GM04503 (cell line): ENCODE measurements at places on chromosomes 6 and 20.

- DNase-seq, result no peak
Observed at GRCh38 chr6:31971279-31971992, 502 bp downstream of the DXO start.

DNA sequence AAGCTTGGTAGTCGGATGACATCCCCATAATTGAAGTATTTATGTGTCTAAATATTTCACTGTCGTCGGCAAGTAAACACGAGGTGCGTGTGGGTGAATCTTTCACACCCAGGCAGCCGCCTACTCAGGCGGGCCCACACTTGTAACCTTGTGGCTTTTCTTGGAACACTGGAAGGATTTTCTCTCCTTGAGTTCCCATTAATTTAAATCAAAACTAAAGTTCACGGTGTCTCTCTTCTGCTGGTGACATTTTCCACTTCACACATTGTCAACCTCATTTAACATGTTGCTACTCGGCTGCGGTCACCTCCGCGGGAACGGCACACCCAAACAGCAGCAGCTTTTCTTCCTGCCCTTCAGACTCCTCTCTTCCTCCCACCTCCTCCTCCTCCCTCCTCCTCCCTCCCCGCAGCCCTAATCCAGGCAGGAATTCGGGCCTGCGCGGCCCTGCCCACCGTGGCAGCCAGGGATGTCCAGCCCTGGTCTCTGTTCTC is 336.6 kb downstream of the QKI start:
- no peak for DNase-seq

- no peak for DNase-seq
Observed at GRCh38 chr20:58086763-58087561, 141.5 kb downstream of the ANKRD60 start.

DNA sequence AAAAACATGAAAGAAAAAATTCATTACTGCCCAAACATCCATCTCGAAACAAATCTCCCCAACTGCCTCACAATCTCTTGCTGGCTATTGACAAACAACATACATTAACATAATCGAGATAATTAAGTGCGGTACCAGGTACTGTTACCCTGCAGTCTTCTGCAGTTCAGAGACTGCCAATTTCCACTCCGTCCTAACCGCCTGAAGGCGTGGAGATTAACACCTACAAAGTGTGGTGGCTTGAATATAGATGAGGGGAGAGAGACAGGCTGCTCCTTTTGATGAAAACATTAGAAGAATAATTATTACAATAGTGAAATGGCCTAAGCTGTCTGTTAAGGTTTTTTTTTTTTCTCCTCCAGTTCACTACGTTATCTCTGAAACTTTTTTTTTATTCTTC is 258.9 kb upstream of the SOX4 start:
- DNase-seq, result no peak

GRCh38 chr6:159809149-159809548 is 9.1 kb downstream of the PNLDC1 start:
- no peak for DNase-seq

GRCh38 chr6:167329014-167329413 is 4.1 kb downstream of the TTLL2 start:
- no peak for DNase-seq

GRCh38 chr6:149331043-149331807 is 13.7 kb downstream of the TAB2 start:
- DNase-seq, result no peak

- DNase-seq, result no peak
Observed at GRCh38 chr6:40436685-40437604, 150.2 kb downstream of the LRFN2 start.

DNA sequence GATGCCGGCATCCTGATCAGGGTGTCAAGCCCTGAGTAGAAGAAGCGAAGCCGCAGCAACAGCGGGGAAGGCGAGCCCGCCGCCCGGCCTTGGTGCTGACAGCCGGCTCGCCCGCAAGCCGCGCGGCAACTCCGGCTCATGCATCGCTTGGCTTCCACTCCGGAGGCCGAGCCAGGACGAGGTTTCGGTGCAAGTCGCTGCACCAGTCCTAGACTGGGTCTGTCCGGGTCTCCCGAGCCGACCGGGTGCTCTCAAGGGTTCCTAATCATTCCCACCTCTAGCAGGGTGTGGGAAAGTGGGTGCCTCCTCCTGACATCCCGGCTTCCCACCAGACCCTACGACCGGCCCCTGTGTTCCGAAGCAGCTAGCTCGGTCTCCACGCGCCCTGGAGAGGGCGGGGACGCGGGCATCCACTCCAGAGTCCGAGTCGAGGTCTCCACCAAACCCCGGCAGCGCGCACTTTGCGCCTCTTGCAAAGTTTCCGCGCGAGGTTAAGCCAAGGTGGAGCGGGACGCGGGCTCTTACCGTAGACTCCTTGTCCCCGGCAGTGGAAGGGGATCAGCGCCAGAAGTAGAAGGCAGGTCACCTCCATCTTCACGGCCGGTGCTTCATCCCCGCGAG is 1.4 kb downstream of the MDGA1 start:
- DNase-seq, result no peak

- DNase-seq, result no peak
Observed at GRCh38 chr6:109662192-109662591, 28.8 kb downstream of the AK9 start.

GRCh38 chr6:21244897-21245470 is 348.6 kb upstream of the SOX4 start:
- DNase-seq, result no peak

DNA sequence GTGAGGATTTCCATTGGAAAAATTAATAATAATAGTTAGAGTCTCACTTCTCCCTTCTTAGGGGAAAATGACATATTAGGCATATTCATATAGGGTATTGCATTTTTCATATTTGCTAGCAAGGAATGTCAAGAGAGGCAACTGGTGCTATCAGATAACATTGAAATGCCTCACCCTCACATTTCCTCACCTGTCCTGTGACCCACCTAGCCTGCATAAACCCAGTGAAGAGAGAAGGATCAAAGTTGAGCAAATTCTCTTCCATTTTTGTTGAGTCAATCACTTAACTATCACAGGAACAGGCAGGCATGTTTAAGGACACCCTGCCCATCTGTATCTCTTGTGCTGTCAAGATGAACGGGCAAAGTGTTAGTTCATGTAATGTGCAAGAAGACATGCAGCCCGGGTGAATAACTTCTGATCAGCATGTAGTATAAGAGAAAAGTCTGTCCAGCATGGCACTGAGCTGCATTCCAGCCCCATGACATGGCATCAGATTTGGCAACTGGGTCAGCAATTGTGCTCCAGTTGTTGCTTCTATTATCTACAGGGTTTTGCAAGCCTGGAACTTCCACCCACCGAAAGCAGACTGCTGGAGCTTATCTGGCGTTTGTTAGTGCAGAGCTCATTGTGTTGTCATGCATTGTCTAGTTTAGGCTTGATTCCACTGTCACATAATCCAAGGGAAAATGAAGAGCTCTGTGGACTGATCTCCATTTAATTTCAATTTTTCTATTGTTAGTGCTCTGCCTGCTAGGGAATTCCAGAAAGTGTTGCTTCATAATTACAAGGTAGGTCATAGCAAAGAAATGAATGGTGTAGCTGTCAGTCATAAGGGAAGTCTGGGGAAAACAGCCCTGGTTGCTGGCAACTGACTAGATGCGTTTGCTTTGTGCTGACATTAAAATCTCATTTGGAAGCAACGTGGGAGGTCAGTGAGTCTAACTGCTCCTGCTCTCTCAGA is 138.4 kb upstream of the TNFAIP3 start:
- DNase-seq, result peak; percentile 88

GRCh38 chr6:84013931-84014330 is 19.6 kb upstream of the MRAP2 start:
- no peak for DNase-seq
